NCI-H2081 (cell line): ENCODE measurements at places on chromosomes 2 and 18.

- no peak for DNase-seq
Measured at GRCh38 chr2:46319711-46320110, 22.5 kb downstream of the EPAS1 start.

DNA sequence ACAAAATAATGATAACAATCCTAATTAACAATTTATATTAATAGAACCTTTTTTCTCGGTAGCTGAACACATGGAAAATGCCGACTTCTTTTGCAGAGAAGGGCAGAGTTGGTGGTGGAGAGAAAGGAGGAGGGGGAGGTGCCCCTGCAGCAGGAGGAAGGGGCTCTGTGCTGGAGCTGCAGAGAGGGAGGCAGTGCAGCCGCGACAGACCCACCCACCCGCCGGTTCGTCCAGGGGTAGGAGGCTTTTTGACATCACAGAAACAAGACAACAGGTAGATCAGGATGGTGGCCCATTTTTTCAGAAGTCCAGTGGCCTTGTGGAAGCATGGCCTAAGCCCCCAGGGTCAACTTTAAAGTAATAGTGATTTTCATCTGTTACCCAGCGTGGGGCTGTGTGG is 321.1 kb upstream of the SALL3 start:
- no peak for DNase-seq

DNA sequence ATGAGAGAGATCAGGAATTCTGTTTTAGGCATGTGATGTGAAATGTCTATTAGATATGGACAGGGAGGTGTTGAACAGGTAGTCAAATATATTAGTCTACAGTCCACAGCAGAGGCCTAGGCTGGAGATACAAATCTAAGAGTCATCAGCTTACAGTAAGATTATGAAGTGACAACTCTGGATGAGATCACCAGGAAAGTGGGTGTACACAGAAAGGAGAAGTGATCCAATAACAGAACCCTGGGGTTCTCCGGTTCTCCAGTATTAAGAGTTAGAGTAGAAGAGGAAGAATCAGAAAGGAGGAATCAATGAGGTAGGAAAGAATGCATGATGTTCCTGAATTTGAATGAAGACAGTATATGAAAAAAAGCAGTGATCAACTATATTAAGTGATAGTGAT is 362.3 kb downstream of the FIGN start:
- DNase-seq, result no peak

GRCh38 chr18:75128911-75129716 is 79.8 kb downstream of the PTGR3 start:
- DNase-seq, result no peak

DNA sequence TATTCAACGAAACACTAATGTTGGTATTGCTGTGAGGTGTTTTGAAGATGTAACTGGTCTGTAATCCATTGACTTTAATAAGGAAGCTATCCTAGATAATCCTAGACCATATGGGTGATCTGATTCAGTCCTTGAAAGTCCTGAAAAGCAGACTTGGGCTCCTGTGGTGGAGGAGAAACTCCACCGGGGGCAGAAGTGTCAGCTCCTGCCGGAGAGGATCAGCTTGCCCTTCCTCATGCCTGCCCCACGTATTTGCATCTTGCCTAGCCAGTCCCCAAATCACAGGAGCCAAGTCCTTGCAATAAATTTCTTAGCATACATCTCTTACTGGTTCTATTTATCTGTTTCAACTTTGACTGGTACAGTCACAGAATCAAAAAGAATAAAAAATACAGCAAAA is 144.2 kb upstream of the DLGAP1 start:
- no peak for DNase-seq

GRCh38 chr2:200039724-200040650 is 84.6 kb downstream of the MAIP1 start:
- no peak for DNase-seq
